Globus pallidus (tissue), 1 donor: ENCODE measurements at places on chromosomes 4 and X.
A peak's percentile ranks its signal among the peaks of the same experiment; 100 is the strongest.

GRCh38 chr4:88623097-88623496, 30.8 kb downstream of the HERC3 start:
- DNase-seq = no peak

DNA sequence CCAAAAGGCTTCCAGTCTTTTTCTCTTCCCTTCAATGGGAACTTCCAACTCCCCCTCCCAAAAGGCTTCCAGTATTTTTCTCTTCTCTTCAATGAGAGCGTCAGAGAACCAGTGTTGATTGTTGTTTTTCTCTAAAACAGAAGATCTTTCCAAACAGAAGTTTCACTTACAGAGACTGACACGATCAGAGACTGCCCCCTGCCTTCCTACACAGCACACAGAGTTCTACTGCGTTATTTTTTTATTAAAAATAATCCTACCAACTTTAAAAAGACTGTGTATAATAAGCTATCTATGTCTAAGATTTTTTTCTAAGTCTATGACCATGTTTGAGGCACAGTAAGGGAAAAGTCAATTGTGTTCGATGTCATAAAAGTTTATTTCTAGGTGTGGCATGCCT, 3.5 kb upstream of the HTR2C start:
- DNase-seq = no peak

GRCh38 chrX:131045726-131046125, 12.4 kb upstream of the ARHGAP36 start:
- DNase-seq = no peak

DNA sequence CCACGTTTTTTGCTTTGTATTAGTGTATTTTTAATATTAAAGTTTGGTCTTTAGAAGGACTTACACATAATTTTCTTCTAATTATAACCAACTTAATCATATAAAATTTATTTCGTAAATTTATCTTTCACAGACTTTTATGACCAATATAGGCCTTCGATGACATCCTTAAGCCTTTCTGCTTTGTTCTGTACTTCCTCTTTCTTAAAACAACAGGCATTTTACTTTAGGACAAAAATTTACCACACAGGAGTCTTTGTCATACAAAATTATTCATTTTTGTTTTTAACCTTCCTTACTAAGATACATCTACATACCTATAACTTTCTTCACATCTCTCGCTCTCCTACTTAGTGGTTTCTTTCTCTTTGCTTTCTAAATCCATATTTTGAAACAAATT, 56.3 kb downstream of the RGS12 start:
- no peak for DNase-seq

- no peak for DNase-seq
Observed at GRCh38 chrX:70480660-70481018, 36.0 kb downstream of the DLG3 start.

- DNase-seq = no peak
Observed at GRCh38 chr4:8110071-8110986, 48.3 kb downstream of the ABLIM2 start.

DNA sequence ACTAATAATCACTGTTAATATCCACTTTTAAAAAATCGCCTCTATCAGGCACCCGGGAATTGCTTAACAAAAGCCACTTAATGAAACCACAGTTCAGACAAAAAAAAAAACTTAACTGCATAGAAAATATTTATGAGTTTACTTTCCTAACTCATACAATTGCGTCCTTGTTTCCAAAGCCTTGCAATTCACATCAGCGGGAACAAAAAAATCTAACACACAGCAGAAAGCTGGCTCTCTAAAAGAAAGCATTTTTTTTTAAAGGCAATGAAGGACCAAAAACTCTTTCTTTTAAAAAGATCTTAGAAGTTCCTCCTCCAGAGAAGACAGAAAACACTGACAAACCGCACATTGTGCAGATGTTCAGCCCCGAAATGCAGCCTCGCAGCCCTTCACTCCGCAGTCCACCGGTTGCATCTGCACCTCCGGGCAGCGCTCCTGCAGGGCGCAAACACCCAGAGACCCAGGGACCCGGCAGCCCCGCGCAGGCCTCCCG, 812 bp downstream of the FAT1 start:
- peak; percentile 52 for DNase-seq
